ENCODE measurements at places on chromosomes 1 and 21.
A peak's percentile ranks its signal among the peaks of the same experiment; 100 is the strongest.

DNA sequence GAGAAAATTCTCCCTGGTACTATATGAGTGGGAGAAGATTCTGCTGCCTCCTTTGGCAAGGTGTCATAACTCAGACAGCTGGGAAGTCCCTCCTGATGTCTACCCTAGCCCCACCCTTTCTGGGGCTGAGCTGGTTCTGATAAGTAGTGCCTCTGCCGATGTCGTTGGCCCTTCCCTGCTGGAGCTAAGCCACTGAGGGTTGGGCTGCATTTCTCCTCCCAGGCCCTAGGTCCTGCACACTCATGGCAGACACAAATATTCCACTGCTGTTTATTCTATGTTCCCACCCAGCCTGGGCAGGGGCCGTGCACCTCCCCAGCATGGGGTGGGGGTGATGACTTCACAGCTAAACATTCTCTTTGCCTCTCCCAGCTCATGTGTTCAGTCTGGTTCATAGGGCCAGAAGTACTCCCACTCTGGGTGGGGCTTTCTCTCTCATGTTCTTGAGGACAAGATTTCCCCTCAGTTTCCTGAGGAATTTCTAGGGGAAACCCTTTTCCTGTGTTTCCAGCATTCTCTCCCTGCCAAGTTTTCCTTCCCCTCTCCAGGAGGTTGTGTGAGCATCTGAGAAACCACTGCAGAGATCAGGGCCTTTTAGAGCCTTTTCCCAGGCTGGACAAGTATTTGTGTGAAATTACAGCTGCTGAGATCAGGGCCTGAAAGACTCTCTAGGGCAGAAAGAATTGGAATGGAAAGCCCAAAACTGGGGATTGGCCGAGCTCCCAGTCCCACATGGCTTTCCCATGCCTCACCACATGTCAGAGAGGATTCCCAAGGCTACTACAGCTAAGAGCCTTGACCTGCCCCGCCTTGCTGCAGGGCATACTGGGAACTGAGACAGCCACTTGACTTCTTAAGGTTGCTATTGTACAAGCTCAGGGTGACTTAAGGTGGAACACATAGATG is 66.2 kb downstream of the ATP2B4 start:
- DNase-seq: no peak

- DNase-seq: no peak
Observed at GRCh38 chr1:7011826-7012225, 226.6 kb downstream of the CAMTA1 start.

GRCh38 chr1:36349241-36349671 is 25.8 kb upstream of the EVA1B start:
- DNase-seq: no peak

DNA sequence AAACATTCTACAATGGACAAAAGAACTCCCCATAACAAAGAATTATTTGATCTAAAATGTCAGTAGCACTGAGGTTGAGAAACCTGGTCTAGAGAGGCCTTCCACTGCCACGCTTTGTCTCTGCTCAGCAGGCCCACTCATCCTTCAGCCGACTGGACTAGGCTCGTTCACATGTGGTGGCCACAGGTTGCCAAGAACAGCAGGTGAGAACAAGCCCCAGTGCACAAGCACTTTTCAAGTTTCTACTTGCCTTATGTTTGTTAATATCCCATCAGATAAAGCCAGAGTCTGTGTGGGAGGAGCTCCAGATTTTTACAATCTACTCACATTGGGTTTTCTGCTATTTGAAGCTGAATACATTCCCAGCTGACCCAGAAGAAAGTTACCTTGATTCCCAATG is 9.1 kb upstream of the EFHD2 start:
- no peak for DNase-seq

DNA sequence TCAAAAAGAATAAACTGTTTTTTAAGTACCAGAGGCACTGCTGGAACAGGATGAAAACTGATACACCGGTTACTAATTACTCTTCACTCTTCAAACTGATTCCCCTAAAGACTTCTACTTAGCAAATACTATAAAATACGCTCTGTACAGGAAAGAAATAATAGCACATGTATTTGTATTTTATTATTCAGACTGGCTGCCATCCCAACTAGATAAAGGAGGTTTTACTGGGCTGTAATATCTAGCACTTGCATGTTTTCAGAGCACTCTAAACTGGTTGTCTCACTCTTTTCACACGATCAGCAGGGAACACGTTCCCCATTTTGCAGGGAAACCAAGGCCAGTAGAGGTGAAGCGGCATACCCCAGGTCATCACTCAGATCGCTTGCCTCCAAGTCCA is 9.2 kb downstream of the SMIM12 start:
- DNase-seq: no peak

GRCh38 chr21:45644041-45644906 is 749 bp downstream of the PCBP3 start:
- no peak for DNase-seq

DNA sequence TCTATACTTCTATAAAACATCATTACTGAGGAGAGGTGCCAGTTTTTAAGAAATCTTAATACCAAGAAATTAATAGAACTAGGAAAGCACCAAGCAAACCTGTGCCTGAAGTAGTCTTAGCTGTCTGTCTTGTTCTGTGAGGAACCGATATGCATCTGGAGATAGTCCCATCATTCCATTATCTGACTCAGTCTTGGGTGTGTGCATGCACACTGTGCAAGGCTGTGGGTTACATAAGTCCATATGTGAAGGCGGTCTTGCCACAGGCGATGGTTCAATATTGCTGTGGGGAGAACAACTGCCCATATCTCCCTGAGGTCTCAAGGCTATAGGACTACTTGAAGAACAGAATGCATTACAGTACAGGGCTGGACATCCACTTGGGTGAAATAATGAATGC is 33.8 kb downstream of the STIL start:
- no peak for DNase-seq

- DNase-seq: no peak
Observed at GRCh38 chr1:9840176-9840575, 16.4 kb upstream of the CLSTN1 start.

DNA sequence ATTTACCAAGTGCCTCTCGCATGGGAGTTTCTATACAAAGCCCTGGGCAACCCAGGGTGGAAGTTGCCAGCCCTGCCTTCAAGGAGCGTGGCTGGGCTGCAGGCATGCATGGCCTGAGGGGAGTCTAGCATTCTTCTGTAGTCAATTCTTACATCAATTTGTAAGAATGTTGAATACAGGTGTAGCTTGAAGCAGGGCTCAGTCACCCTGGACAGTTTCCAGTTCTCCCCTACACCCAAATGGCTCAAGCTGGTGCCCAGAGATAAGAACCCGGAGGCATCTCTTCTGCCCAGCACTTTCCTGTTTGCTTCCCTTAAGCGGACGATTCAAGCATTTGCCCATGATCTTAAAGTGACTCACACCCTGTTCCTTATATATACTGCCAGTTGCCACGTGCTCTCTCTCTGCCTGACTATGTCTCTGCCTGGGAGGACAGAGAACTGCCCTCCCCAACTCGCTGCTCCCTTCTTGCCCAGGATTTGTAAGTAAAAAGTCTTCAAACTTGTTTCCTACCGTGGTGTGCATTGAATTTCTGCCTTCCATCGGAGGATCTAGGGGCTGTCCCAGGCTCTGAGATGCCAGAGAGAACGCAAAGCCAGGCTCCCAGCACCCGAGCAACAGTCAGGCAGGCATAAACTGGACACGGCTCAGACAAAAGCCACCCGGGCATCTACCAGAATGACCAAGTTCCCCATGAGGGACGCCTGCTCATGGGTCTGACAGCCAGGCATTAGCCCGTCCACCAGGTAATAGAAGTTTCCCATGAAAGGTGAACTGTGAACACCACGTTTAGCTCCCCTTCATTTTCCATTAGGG is 50.9 kb upstream of the AJAP1 start:
- no peak for DNase-seq

GRCh38 chr1:18569251-18569650 is 61.4 kb upstream of the PAX7 start:
- DNase-seq: no peak

DNA sequence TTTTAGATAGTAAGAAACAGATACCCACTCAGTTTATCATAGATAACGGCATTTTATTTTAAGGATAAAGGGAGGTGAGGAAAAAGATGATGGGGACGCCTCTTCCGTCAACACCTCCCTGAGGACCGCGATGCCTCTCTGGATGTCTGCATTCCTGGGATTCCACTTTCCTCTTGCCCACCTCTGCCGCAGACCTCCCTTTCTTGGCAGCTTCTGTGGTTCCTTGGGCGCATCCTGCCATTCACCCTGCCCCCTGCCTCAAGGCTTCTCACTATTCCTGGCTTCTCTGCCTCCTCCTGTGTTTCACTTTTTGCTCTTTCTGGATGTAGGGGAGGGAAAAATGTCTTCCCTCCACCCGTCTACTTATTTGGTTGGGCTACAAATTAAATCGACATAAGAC is 19.9 kb downstream of the HUNK start:
- DNase-seq: no peak

DNA sequence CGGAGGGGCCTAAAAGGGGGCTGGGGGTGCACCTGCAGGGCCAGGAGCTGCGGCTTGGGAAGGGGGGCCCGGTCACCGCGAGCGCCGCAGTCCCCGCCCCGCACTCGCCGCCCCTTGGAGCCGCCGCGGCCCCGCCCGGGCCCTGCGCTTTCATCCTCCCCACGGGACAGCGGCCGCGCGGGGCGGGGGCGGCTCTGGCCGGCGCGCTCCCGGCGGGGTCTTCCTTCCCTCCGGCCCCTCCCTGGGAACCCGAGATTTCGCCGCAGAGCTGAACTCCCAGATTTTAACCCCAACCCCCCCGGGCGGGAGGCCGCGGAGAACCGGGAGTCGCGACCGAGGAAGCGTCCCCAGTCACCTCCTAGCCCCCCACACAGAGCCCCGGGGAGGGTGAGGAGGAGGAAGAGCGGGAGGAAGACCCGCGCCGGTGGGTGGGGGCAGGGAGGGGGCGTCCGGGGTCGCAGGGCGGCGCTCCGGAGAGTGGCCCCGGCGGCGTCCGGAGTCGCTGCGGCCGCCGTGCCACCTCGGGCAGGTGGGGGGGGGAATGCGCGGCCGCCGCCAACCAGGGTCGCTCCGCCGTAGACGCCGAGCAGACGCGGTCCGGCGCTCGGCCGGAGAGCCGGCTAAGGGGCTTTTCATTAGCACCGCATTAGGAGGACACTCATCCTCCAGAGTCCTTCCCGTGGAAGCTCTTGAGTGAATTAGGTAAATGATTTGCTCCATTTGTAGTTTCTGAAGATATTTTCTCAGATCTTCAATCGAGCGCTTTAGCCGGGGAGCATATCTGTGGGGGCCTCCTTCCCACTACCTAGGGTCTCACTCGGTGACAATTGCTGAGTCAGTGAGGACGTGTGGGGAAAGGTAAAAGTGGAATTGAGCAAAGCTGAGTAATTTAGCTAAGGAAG is 31.6 kb upstream of the NFIA start:
- DNase-seq: no peak

DNA sequence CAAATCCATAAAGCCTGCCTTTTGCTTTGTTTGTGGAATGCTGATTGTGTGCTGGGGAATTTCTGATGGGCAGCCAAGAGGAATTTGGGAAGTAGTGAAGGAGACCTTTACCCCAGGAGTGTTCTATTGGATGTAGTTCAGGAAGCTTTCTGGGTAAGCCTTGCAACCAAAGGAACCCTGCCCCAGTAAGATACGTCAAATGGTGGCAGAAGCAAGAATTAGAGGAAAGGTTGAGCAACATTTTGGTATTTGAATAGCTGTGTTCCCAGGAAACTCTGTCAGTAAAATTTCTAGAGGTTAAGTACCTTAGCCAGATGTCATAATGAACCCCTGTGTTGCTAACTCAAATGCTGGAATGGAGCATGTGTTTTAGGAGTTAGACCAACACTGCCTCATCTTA is 6.4 kb downstream of the MGST3 start:
- no peak for DNase-seq

- DNase-seq: no peak
Observed at GRCh38 chr1:56524263-56524662, 55.1 kb downstream of the PLPP3 start.

GRCh38 chr1:182173808-182174512 is 112.4 kb upstream of the ZNF648 start:
- no peak for DNase-seq

DNA sequence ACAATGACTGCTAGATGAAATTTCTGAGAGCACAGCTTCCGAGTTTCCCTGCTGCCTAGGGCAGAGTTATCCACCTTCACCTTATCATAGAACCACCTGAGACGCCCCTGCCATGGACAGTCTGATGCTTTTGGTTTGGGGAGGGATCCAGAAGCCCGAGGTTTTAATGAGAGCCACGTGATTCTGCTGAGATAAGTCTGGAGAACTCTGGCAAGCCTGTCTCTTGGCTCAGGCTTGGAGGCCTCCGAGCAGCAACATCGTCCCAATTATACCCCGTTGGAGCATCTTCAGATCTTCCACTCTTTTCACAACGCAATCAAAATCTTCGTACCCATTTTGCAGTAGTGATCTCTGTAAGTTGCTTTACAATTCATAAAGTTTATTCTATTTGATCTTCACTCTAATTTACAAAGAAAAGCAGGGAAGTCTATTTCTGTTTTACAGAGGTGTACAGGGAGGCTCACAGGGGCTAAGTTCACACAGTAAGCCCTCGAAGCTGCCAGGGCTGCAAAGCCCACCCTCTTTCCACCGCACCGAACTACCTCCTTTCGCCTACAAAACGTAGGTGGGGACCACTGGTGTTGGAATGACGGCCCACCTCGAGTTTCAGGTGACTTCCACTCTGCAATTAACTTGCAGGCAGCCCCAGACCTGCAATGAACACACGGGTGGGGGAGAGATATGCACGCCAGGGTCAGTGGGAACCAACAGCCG is 513 bp upstream of the HHAT start:
- peak; percentile 9 for DNase-seq

DNA sequence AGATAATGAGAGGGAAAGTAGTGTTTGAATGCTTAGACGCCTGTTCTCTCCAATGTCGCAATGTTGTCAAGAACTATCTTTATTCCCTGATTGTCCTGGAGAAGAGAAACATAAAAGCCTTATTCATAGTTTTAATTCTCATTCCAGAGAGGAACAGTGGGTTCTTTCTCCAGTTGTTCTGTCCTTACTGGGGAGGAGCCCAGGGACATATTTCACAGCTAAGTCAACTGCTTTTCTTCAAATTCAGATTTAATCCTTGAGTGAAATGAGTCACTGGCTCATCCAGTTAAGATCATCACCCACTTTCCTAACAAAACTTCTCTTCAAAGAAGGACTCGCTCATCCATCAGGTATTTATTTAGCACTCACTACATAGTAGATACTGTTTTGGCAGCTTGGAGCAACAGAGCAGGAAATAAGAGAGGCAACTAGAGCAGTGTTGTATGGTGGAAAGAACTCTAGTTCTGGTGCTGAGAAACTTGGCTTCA is 365.7 kb upstream of the USP24 start:
- no peak for DNase-seq
